Peyer's patch (tissue), 4 donors: ENCODE measurements at places on chromosomes 13 and 19. TPM values are rescaled to one million over a fixed set of nuclear protein-coding genes. Genes with fewer than 3 reads are reported as not detected.

DNA sequence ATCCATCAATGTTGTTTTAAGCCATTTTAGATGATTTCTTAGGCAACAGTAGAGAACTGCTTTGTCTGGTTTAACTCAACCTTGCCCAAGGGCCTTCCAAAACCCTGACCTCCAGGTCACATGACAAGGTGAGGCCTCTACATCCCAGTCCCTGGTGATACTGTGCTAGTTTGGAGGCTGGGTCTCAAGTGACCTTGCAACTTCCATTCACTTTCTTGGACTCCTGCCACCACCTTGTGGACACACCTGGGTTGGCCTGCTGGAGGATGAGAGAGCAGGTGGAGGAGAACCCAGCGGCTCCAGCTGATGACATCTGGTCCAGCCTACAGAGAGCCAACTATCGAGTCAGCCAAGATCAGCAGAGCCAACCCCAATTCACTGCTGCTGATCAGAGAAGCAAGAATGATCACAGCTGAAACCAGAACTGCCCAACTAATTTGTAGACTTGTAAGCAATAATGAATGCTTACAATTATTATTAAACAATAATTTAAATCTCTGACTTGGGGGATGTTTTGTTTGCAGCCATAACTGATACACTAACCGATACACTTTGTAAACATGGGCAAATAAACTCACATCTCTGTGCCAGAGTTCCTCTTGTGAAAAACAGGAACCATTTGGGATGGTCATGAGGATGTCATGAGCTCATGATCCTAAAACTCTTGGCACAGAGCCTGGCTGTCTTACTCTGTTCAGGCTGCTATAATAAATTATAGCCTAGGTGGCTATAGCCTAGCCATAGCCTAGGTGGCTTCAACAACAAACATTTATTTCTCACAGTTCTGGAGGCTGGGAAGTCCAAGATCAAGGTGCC is 11.5 kb downstream of the FAM187B start:
- peaks cover 23% of the 10 kb centered on the region for H3K4me1 ChIP-seq
- H3K27ac ChIP-seq, result no peak overlapping the region
- DNase-seq, result peak; percentile 70
- H3K4me3 ChIP-seq, result no peak overlapping the region
- H3K27me3 ChIP-seq, result no peaks in the 10 kb centered on the region
- H3K36me3 ChIP-seq, result no peaks in the 10 kb centered on the region

DNA sequence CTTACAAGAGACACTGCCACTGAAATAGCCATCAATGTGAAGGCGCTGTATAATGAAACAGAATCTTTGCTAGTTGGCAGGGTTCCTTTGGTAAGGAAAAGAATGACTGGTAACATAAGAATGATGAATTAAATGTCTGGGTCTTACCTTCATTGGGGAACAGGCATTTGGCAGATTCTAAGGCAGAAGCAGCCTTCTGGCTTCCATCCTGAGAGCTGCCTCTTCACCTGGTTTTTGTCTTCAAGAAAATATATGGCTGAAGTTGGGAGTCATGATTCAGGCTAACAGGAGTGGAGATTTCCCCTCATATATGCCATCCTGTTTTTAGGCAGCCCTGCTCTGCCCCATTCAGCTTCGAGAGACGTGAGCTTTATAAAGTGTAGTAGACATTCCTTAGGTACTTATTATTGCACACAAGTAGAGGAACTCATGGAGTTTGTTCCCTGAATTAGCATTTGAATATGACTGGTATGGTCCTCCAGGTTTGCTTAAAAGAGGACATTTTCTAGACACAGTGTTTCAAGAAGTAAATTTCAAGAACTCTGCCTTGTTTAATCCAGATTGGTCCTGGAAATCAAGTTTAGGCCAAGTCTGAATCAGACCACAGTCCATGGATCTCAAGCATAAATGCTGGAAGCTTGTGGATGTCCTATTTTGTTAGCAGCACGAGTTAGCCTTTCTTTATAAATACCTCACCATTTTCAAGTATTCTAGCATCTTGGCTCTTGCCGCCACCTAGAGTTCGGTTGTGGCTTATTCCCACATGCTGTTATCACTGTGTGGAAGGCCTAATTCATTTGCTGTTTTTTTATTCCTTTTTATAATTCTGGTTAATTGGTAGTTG is 56.2 kb upstream of the AKAP11 start:
- no peak overlapping the region for H3K27ac ChIP-seq
- H3K36me3 ChIP-seq, result no peaks in the 10 kb centered on the region
- no peak overlapping the region for H3K4me3 ChIP-seq
- no peaks in the 10 kb centered on the region for H3K27me3 ChIP-seq
- DNase-seq, result no peak

GRCh38 chr13:91247768-91248167 is 99.7 kb upstream of the MIR17HG start:
- no peaks in the 10 kb centered on the region for H3K27me3 ChIP-seq
- no peaks in the 10 kb centered on the region for H3K36me3 ChIP-seq
- H3K27ac ChIP-seq, result no peak overlapping the region
- DNase-seq, result no peak
- H3K4me1 ChIP-seq, result no peaks in the 10 kb centered on the region
- H3K4me3 ChIP-seq, result no peak overlapping the region

DNA sequence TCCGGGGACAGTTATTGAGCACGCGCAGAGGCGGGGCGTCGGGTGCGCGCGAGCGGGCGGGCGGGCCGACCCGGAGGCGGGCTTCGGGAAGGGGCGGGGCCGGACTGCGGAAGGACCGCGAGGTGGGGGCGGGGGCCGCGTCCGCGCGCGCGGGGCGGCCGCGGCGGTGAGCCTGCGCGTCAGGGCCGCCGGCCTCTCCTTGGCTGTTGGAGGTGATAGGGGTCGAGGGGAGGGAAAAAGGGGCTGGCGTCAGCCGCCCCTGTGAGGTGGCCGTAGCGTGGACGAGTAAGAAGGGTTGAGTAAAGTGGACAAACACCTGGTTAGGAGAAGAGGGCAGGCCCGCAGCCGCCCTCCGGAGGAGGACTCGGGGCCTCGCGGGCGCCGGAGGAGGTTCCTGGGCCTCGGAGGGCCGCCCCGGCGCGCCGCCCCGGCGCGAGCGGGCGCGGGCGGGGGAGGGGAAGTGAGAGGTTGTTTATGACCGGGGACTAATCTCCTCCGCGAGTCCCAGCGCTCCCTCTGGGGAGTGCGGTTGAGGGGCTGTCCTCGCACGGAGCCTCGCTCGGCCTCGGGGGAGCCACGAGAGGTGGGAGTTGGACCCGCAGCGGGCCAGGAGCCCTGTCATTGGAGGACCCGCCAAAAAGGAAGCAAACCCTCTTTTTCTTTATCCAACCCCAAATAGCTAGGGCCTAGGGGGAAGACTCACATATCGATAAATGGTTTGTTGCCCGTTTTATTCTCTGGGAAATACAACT is 547 bp upstream of the INTS6 start:
- DNase-seq, result peak; percentile 93
- peaks cover 23% of the 10 kb centered on the region for H3K36me3 ChIP-seq
- H3K4me1 ChIP-seq, result no peaks in the 10 kb centered on the region
- peak overlapping the region; percentile 70 for H3K4me3 ChIP-seq
- peak overlapping the region; percentile 99 for H3K27ac ChIP-seq

DNA sequence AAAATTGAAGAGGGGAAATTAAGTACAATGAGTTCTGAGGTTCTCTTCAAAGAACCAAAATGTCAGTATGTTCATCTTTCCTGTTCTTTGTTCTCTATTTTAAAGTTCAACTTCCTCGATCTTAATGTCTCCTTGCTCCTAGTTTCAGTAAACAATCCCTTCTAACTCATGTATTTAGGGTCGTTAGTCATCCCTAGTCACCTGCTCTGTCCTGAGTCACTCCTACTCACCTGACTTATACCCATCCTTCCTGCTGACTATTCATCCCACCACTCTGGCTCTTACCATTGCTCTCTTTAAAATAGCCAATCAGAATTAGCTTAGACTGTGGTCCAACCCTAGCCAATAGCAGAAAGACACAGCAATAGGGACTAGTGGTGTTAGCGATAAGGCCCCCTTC is 24.3 kb downstream of the ZNF90 start:
- no peaks in the 10 kb centered on the region for H3K27me3 ChIP-seq
- DNase-seq, result no peak
- H3K4me3 ChIP-seq, result no peak overlapping the region
- H3K4me1 ChIP-seq, result no peaks in the 10 kb centered on the region
- H3K36me3 ChIP-seq, result no peaks in the 10 kb centered on the region

DNA sequence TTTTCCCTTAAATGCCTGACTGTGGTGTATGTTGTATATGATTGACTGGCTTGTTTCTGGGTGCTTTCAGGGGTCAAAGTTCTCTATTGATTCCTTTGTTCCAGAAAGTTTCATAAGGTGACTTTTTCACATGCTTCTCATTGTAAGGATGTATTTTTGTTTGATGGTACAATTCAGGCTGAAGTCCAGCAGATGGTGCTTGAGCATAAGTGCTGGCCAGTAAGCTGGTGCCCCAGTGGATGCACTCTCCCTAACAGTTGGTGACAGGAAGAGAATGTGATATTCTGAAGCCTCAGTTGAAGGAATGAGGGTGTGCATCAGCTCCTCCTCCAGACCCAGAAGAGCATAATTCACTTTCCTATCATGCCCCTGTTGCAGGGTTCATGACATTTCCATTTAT is 1941.6 kb upstream of the PRR20A start:
- H3K27me3 ChIP-seq, result no peaks in the 10 kb centered on the region
- no peaks in the 10 kb centered on the region for H3K4me1 ChIP-seq
- no peak overlapping the region for H3K27ac ChIP-seq
- no peaks in the 10 kb centered on the region for H3K36me3 ChIP-seq
- DNase-seq, result no peak

DNA sequence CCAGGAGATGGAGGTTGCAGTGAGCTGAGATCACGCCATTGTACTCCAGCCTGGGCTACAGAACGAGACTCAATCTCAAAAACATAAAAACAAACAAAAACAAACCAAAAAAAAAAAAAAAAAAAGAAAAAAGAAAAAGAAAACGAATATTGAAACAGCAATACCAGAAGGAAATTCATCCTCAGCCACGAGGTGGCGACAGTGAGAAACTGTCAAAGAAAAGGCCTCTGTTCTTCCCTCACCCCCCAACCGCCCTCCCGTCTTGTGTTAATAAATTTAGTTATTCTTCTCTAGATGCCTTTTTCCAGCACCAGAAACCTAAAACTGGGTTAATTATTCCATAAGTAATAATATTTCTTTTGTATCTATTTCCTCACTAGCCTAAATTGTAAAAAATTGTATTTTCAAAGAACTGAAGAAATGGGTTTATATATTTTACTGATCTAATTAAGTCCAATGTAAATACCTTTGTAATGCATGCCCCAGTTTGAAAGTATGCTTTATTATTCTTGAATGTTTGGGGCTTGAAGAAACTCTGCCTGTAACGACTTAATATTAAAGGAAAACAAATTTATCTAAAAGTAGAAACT is 38.6 kb downstream of the LIG4 start:
- no peaks in the 10 kb centered on the region for H3K4me1 ChIP-seq
- peak; percentile 52 for DNase-seq
- no peaks in the 10 kb centered on the region for H3K27me3 ChIP-seq
- H3K36me3 ChIP-seq, result no peaks in the 10 kb centered on the region

- no peaks in the 10 kb centered on the region for H3K27me3 ChIP-seq
- no peaks in the 10 kb centered on the region for H3K4me1 ChIP-seq
- H3K4me3 ChIP-seq, result no peak overlapping the region
- H3K36me3 ChIP-seq, result no peaks in the 10 kb centered on the region
- no peak overlapping the region for H3K27ac ChIP-seq
Observed at GRCh38 chr13:25429466-25429865, 57.7 kb downstream of the ATP8A2 start.

- no peak overlapping the region for H3K4me3 ChIP-seq
- H3K27me3 ChIP-seq, result no peaks in the 10 kb centered on the region
- H3K36me3 ChIP-seq, result no peaks in the 10 kb centered on the region
- DNase-seq, result no peak
Observed at GRCh38 chr19:40907968-40908735, 26.1 kb upstream of the CYP2A7 start.

DNA sequence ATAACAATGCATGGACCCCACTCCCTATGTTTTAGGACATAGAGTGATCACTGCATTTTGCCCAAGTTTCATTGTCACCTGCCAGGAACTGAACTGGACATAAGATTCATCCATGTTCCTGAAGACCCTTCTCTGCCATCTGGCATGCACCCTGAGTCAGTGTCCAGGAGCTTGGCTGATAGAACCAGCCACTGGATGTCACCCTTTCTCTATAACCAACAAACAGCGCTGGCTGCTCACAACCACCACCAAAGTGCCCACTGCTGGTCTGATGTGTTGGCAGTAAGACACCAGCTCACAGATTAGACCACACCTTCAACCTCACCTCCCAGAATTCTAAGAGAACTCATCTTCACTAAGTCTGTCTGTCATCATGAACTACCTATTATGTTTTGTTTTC is 333.4 kb downstream of the ITGBL1 start:
- H3K27ac ChIP-seq, result no peak overlapping the region
- H3K27me3 ChIP-seq, result no peaks in the 10 kb centered on the region
- no peak overlapping the region for H3K4me3 ChIP-seq
- no peak for DNase-seq
- H3K4me1 ChIP-seq, result no peaks in the 10 kb centered on the region
- no peaks in the 10 kb centered on the region for H3K36me3 ChIP-seq

GRCh38 chr19:48489608-48490216 is 20.5 kb downstream of the CYTH2 start:
- H3K4me1 ChIP-seq, result peaks cover 49% of the 10 kb centered on the region
- H3K27me3 ChIP-seq, result no peaks in the 10 kb centered on the region
- no peaks in the 10 kb centered on the region for H3K36me3 ChIP-seq

- H3K36me3 ChIP-seq, result no peaks in the 10 kb centered on the region
- no peaks in the 10 kb centered on the region for H3K4me1 ChIP-seq
- no peak overlapping the region for H3K27ac ChIP-seq
- no peak overlapping the region for H3K4me3 ChIP-seq
Observed at GRCh38 chr13:48961379-48961778, 14.3 kb upstream of the FNDC3A start.

DNA sequence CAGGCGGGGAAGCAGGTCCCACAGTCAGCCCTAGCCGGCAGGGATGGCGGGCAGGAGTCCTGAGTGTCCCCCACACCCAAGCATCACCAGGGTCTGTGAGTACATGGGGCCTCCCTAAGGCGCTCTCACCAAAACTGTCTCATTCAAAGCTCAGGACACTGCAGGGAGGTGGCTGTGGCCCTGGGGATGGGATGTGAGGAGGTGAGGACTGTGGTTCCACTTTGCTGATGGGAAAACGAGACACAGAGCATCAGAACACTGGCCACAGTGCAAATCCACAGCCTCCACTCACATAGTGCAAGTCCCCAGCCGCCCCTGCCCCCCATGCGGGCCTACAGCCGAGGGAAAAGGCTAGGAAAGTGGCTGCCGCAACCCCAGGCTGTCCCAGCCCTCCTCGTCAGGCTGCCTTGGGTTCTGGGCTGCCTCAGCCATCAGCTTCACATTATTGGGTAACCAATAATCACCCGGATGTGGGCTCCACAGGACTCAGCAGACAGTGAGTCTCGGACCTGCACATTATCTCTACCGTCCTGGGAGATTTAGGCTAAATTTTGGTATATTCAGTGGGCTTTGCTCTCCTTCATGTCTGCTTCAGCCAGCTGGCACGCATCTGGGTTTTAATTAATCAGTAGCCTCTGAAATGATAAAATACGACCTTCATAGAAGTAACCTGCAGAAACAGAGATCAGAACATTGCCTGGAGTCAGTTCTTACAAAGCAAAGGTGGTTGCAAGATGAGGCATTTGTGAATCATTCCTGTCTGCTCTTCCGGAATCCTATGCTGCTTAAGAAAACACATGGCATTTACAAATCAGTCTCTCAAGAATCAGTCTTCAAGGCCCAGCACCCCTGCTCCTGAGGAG is 77.0 kb downstream of the SOX1 start:
- DNase-seq, result no peak
- no peaks in the 10 kb centered on the region for H3K36me3 ChIP-seq
- no peak overlapping the region for H3K27ac ChIP-seq
- H3K4me3 ChIP-seq, result no peak overlapping the region
- H3K4me1 ChIP-seq, result no peaks in the 10 kb centered on the region

ZNF805 gene
- total RNA-seq, result 17.0 TPM

C2CD4C gene
- total RNA-seq, result not detected

VSIG10L gene
- total RNA-seq, result 5.2 TPM

IFI30 gene
- 109 TPM for total RNA-seq

ZNF534 gene
- not detected for total RNA-seq

PSG4 gene
- total RNA-seq, result not detected

CYP2F1 gene
- not detected for total RNA-seq

LGALS7 gene
- total RNA-seq, result not detected
